ENCODE measurements at places on chromosomes 6 and 20.

GRCh38 chr20:51936377-51936776 is 134.1 kb upstream of the SALL4 start:
- no peak for DNase-seq

- no peak for DNase-seq
Measured at GRCh38 chr6:75065523-75065922, 140.3 kb downstream of the COL12A1 start.

DNA sequence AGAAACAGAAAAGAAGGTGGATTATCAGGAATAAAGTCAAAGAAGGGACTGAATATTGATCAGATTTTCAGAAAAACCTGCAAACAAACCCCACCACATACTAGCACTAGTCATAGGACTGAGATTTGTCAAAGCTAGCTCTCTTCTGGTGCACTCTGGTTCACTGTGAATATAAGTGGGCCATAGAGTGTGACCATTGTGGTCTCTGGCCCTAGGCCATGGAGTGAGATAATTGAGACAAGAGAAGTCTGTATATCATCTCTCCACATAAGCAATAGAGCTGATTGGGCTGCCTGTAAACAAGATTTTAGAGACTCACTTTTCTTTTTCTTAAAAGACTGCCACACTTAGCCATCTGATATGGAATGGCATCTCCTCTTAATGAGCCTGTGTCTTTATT is 247.2 kb downstream of the LAMA2 start:
- no peak for DNase-seq

DNA sequence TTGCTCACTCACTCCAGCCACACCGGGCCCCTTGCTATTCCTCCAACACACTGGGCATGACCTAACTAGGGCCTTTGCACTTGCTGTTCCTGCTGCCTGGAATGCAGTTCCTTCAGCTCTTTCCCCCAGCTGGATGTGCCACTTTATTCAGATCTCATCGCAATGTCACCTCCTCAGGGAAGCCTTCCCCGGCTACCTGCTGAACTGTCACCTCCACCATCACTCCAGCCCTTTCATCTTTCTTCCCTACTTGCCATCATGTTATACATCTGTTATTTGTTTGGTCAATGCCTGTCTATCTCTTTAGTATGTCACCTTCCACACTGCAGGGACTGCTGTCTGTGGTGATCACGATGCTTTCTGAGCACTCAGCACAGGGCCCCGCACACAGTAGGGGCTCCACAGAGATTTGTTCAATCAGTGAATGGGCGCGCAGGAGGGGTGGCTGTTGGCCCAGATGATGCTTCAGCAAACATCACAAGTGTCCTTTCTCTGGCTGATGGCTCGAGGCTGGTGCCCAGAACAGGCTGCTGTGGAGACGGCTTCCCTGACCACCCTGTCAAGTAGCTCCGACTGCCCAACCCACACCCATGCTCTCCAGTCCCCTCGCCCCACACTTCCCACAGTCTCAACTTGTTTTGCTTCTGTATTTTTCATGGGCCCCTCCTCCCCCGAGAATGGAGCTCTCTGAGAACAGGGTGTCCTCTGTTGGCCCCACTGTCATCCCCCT is 31.8 kb downstream of the CEBPB start:
- DNase-seq = no peak

GRCh38 chr20:41350408-41350962 is 9.9 kb downstream of the LPIN3 start:
- no peak for DNase-seq

DNA sequence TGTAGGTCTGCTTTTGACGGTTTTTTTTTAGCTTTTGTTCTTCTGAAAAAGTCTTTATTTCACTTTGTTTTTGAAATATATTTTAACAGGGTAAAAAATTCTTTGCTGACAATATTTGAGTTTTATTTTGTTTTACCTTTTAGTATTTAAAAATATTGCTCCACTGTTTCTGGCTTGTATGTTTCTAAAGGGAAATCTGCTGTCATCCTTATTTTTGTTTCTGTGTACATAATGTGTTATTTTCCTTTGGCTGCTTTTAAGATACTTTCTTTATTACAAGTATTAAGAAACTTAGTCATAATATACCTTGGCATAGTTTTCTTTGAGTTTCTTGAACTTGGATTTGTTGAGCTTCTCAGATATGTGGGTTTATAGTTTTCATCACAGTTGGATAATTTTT is 88.6 kb upstream of the SPACA1 start:
- DNase-seq = no peak

GRCh38 chr6:15947923-15948322 is 181.0 kb upstream of the MYLIP start:
- no peak for DNase-seq

- no peak for DNase-seq
Measured at GRCh38 chr6:154487367-154488247, 22.9 kb downstream of the CNKSR3 start.
